ENCODE measurements at places on chromosomes 4 and X.

DNA sequence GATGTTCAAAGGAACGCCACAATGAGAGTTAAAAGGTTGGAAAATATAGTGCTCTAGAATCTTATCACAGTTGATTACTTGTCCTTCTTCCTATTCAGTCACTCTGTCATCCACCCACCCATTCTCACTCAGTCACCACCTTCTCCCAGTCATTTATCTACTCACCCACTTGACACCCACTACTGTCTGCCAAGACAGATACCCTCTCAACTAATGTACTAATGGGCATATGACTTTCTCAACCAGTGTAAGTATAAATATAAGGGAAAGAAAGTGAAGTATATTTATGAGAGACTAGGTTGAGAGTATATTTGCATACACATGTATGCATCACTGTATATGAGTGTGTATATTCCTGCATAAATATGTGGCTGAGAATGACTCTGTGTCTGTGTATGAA, 20.0 kb downstream of the MID2 start:
- no peak for DNase-seq

DNA sequence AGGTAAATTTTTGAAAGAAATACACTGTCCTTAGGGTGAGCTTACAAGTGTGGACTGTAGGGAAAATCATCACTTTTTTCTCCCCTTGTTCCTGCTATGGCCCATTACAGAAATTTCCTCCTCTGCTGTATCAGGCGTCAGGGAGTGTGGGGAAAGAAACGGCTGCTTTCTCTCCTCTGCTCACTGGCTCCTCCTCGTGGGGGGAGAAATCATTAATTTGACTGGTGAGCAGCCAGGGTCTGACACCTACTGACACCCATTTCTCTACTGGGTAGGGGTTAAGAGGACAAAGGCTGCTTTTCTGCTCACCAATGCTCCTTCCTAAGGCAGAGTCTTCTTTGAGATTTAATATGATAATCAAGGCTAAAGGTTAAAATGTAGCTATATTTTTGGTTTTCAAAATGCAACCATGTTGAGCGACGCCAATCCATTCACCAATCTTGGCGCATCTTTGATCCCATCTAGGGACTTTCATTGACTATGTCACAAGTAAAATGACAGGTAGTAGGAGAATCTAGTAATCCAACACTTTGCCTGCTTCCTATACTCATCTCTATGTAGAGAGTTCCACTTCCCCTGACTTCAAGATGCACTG, 25.1 kb downstream of the SETD7 start:
- DNase-seq = peak; percentile 54

GRCh38 chrX:107710617-107711391, 64.8 kb downstream of the TSC22D3 start:
- no peak for DNase-seq

DNA sequence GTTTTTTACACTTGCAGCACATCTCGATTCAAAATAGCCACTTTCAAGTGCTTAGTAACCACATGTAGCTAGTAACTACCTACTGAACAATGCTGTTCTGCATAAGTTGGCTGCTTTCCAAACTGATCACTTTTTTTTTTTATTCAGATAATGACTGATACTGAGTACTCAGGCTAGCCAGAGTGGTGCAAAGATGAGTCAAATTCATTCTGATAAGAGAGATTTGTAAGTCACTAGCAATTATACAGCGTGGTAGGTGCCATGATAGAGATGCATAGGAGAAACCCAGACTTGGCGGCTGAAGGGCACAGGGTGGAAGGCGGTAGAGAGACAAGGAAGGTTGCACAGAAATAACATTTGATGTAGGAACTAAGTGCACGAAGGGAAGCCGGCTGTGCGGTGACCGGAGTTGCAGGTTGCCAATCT, 357 bp upstream of the IGBP1 start:
- DNase-seq = no peak

- DNase-seq = peak; percentile 31
Observed at GRCh38 chr4:39469429-39470077, 10.7 kb downstream of the LIAS start.

- no peak for DNase-seq
Observed at GRCh38 chr4:72394012-72394663, 174.9 kb downstream of the ADAMTS3 start.

DNA sequence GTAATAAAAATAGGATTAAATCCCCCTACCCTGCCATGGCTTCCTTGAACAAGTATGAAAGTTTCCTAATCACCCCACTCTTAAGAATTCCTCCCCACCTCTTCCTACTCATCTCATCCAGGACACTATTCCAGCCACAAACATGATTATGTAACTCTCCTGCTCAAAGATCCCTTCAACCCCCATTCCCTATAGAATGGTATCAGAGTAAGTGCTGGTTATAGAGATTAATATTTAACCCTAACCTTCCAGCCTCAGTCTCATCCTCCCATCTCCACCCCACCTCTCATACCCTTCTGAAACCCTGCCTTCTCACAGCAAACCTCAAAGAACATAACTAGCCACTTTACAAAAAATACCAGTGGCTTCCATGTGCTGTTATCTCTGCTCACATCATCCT, 155.1 kb downstream of the PPP3CA start:
- no peak for DNase-seq

- DNase-seq = no peak
Observed at GRCh38 chr4:153722036-153722435, 37.8 kb downstream of the RNF175 start.

DNA sequence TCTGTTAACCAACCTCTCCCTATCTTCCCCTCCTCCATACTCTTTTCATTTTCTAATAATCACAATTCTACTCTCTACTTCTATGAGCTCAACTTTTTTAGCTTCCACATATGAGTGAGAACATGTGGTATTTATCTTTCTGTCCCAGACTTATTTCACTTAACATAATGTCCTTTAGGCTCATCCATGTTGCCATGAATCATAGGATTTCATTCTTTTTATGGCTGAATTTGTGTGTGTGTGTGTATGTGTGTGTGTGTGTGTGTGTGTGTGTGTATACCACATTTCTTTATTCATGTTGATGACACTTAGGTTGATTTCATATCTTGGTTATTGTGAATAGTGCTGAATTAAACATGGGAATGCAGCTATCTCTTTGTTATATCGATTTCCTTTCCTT, 37.4 kb downstream of the RUFY3 start:
- no peak for DNase-seq

- DNase-seq = no peak
Observed at GRCh38 chrX:149151805-149152757, 353.0 kb downstream of the IDS start.

DNA sequence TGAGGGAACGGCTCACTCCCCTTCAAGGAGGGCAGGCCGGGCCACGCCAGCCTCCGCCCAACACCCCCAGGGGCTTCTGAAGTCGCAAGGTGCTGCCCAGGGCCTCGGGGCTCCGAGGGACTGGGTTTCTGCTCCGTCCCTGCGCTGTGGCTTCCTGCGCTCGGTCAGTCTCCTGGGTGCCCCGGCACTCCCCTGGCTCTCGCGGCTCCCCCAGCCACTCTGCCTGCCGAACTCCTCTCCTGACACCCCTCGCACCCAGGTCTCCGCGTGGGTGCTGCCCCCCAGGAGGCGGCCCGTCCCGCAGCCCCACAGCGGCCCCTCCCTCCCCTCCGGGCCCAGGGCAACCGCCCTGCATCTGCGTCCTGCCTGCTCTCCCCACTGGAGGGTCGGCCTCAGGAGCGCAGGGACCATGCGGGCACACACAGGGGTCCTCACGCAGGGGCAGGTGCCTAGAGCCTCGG, 151.9 kb downstream of the AFAP1 start:
- DNase-seq = no peak

GRCh38 chr4:42101446-42101975, 50.9 kb downstream of the BEND4 start:
- no peak for DNase-seq

- DNase-seq = no peak
Observed at GRCh38 chr4:37528166-37528885, 157.8 kb downstream of the RELL1 start.

- no peak for DNase-seq
Observed at GRCh38 chrX:124113621-124114600, 152.4 kb downstream of the STAG2 start.

- no peak for DNase-seq
Observed at GRCh38 chr4:151882072-151882803, 121.4 kb upstream of the GATB start.

DNA sequence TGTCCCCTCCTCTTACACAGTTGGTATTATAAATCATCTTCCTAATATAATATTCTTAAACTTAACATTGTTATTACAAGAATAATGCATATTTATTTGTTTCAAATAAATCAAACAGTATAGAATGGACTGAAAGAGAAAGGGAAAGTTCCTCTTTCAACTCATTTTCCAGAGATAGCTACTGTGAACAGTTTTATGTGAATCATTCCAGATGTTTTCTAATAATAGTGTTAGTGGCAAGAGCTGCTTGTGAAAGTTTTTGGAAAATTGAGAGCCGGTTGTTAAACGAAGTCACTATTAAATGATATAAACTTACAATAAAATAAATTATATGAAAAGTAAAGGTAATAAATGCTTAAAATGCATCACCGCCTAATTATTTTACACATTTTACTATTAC, 14.6 kb downstream of the TMSB4X start:
- no peak for DNase-seq

DNA sequence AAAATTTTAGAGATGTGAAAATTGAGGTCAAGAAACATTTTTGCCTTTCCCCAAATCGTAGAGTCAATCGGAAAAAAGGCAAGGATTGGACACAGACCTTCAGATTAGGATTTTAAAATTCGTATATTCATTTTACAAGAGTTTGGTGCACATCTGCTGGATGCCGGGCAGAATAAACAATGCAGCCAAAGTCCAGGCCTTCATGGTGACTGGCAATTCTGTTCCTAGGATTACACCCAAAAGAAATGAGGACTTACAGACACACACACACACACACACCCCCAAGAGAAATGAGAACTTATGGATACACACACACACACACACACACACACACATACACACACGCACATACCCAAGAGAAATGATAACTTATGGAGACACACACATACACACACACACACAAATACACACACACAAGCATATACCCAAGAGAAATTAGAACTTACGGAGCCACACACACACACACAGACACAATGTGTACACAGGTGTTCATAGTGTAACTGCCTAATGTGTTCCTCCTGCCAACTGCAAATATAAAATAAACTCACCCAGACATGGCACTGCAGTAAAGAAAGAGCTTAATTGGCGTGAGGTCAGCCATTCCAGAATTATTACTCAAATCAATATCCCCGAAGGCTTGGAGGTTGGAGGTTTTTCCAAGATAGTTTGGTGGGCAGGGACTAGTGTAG, 165.7 kb upstream of the STS start:
- DNase-seq = no peak

GRCh38 chr4:117063961-117064696, 21.2 kb downstream of the TRAM1L1 start:
- no peak for DNase-seq

DNA sequence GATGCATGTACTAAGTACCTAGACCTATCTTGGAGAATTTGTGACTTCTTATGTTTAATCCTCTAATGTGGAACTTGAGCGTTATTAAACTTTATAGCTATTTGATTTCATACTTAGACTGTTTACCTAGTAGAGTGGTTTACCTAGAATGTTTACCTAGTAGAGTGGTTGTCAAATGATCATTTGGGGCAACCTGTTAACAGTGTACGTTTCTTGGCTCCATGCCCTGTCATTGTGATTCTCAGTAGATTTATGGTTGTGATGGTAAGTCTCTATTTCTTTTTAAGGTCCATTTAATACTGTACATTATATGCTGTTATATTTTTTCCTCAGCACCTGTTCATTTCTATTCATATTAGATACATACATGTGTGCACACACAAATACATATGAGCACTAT, 233.0 kb upstream of the MAD2L1 start:
- DNase-seq = no peak

- no peak for DNase-seq
Observed at GRCh38 chrX:69501429-69501828, 2.7 kb upstream of the NALF2 start.

- no peak for DNase-seq
Observed at GRCh38 chr4:47032405-47033106, 1.2 kb downstream of the GABRB1 start.

DNA sequence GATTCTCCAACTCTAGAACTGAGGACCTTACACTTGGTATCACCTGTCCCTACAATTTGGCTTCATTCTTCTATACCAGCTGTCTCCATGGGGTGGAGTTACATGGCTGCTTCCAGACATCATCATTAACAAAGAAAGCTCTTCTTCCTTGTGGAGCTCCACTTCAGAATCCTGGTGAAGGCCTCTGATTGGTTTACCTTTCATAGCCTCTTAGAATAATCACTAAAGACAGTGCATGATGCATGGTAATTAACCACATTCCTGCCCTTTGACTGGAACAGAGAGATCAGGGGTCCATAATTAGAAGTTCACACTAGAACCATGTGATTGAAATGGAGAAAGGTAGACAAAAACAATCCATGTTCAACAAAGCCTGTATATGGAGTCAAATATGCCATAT, 112.6 kb upstream of the ZNF827 start:
- DNase-seq = no peak

DNA sequence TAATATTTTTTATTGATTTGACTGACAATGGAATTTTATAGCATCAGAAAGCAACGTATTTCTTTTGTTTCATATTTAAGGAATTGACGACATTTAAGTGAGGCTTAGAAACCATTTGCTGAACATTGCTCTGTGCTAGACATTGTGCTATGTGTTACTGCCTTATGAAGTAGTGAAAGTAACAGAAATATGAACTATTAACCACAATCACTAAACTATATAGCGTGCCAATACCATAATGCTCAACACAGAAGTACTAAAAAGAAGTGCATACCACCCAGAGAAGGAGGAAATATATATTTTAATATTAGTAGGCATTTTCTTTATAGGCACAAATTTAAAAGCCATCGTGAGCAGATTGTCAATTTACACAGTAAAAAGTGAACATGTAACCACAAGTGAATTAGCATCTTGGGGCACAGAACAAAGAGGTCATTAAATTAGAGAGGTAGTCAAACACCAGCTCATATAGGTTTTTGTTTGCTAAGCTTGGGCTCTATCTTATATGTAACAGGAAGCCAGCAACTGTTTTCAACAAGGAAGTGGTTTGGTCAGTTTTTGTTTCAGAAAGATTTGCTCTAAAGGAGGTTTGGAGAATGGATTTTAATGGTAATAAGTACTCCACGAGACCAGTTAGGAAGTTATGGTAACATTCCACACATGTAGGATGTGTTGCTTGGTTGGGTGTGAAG, 270.7 kb downstream of the GRXCR1 start:
- DNase-seq = no peak

- no peak for DNase-seq
Observed at GRCh38 chr4:71584585-71584984, 199.3 kb downstream of the GC start.

Measured in DND-41 (cell line).